ENCODE measurements at places on chromosomes 2 and 18.

- H3K4me1 ChIP-seq: peaks cover 14% of the 10 kb centered on the region
- no peaks in the 10 kb centered on the region for H3K27me3 ChIP-seq
- DNase-seq: no peak
- H3K27ac ChIP-seq: peak overlapping the region; percentile 37
These were observed 36.9 kb downstream of the TBC1D8 start for GRCh38 chr2:101114268-101114783.

GRCh38 chr2:63589148-63589958 is 590 bp downstream of the MDH1 start:
- H3K36me3 ChIP-seq: peaks cover 6% of the 10 kb centered on the region
- H3K27ac ChIP-seq: peak overlapping the region; percentile 87
- no peak for DNase-seq
- H3K4me3 ChIP-seq: peak overlapping the region; percentile 98

DNA sequence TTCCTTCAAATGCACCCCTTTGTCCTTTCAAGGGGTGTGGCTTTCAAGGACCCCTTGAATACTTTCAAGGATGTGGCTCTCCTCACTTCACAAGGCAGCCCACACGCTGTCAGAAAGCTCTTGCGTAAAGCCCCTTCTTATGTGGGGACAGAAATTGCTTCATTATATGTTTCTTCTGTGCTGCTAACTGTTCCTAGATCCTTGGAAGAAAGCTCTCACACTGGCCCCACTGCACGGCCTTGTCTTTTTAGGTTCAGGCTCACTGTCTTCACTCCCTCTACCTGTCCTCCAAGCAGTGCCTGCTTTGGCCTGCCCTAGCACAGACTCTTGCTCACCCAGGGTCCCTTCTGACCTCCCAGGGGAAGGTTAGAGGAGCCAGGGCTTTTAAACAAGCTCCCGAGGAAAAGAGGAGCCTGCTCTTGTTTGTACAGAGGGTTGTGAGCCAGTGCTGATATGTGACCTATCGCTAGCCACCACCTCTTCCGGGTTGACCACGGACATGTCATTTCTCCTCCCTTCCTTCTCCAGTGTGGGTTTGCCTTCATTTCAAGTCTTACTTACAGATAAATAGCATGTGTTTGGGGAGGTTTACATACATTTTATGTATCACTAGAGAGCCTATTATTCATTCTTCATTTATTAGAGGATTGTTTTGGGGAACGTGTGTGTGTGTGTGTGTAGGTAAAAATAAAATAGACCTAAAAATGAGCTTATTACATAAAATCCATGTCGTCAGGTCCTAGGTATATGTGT is 94.7 kb downstream of the RTN4 start:
- DNase-seq: peak; percentile 36
- no peaks in the 10 kb centered on the region for H3K4me1 ChIP-seq
- H3K27ac ChIP-seq: no peak overlapping the region
- no peak overlapping the region for H3K4me3 ChIP-seq
- no peaks in the 10 kb centered on the region for H3K27me3 ChIP-seq

DNA sequence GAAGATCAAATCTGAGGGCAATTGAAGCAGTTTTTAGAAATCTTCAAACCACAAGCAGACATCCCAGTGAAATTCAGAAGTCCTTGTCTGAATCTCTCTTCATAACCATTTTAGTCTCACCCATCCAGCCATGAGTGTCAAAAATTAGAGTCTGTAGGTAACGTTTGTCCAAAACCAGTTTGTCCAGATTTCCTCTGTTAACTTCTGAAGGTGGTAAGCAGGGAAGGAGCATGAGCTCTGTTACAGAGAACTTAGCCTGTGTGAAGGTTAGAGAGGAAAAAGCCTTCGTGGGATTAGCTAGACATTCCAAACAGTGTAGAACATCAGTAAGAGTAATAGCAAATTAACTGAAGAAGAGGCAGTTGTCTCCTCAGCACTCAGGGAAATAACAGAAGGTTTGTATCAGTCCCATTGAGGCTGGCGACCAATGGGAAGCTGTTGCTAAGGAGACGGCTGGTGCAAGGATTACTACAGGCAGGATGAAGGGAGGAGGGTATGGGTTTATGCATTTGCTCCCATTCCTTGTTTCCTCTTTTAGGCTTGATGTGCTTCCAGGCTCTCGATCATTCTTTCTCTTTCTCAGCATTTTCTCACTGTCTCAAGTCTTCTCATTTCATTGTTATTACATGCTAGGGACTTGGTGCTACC is 8.7 kb upstream of the GPR155 start:
- no peaks in the 10 kb centered on the region for H3K27me3 ChIP-seq
- no peak overlapping the region for H3K27ac ChIP-seq
- H3K36me3 ChIP-seq: no peaks in the 10 kb centered on the region

DNA sequence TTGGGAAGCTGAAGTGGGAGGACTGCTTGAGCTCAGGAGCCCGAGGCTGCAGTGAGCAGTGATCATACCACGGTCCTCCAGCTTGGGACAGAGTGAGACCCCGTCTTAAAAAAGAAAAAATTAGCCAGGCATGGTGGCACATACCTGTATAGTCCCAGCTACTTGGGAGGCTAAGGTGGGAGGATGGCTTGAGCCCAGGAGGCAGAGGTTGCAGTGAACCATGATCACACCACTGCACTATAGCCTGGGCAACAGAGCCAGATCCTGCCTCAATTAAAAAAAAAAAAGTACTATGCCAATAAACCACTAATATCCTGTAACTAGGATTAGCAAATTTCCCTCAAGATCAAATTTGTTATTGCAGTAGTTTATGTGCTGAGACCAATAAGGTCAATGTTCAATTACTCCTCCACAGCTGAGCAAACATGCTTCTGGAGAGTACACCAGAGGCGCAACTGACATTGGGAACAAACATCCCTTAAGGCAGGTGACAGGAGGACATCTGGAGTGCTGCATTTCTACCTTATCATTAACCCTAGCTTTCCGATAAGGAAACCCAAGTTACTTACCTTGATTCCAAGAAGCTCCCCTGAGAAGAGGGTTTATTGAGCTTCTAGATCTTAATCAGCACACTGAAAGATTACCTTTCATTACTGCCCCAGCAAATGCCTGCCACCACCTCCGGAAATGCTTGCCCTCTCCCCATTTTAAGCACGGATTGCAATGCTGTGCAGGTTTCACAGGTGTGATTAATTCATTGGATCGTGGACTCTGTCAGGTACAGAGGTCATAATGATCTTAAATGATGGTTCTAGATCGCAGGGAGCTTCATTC is 26.2 kb downstream of the MGAT4A start:
- no peaks in the 10 kb centered on the region for H3K27me3 ChIP-seq
- peak; percentile 94 for DNase-seq
- peak overlapping the region; percentile 53 for H3K27ac ChIP-seq

- H3K27me3 ChIP-seq: no peaks in the 10 kb centered on the region
- no peak for DNase-seq
- H3K36me3 ChIP-seq: no peaks in the 10 kb centered on the region
- no peak overlapping the region for H3K27ac ChIP-seq
These were observed 109.1 kb upstream of the CYP1B1 start for GRCh38 chr2:38185012-38185491.

- H3K27ac ChIP-seq: no peak overlapping the region
- H3K4me1 ChIP-seq: peaks cover 18% of the 10 kb centered on the region
- H3K36me3 ChIP-seq: no peaks in the 10 kb centered on the region
- no peak overlapping the region for H3K4me3 ChIP-seq
- DNase-seq: no peak
- H3K27me3 ChIP-seq: no peaks in the 10 kb centered on the region
These were observed 235.6 kb downstream of the BCL11A start for GRCh38 chr2:60317844-60318243.

DNA sequence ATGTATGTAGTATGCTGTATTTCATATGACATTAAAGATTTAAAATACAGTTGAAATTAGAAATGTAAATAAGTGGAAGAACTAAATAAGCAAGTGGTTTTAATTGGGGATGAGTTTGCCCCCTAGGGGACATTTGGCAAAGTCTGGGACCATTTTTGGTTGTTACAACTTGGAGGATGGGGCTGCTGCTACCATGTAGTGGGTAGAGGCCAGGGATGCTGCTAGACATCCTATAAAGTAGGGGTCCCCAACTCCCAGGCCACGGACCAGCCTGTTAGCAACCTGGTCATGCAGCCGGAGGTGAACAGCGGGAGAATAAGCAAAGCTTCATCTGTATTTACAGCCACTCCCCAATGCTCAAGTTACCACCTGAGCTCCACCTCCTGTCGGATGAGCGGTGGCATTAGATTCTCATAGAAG is 27.9 kb upstream of the ASNSD1 start:
- H3K36me3 ChIP-seq: no peaks in the 10 kb centered on the region
- no peaks in the 10 kb centered on the region for H3K27me3 ChIP-seq
- H3K4me1 ChIP-seq: peaks cover 3% of the 10 kb centered on the region
- no peak overlapping the region for H3K4me3 ChIP-seq

DNA sequence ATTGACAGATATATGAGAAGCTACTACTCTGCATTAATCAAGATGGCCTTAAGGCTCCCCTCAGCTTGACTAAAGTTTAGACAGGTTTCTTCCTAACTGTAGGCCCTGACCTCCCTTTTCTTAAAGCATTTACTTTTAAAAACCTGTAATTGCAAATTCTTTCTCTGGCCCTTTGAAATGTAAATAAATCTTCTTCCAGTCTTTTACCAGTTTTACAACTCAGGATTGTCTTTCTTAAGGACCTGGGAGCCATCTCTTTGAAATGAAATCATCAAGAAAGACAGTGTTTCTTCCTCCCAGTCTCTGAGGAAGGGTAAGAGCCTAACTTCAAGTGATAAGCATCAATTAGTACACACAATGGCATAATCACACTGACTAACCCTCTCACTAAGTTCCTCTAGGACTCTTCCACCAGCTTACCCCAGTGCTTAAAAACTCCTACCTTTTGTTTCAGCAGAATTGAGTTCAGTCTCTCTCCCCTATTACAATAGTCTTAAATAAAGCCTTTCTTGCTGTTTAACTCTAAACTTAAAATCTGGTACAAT is 58.7 kb upstream of the CDH20 start:
- H3K36me3 ChIP-seq: no peaks in the 10 kb centered on the region
- H3K4me3 ChIP-seq: no peak overlapping the region
- no peak for DNase-seq
- H3K4me1 ChIP-seq: no peaks in the 10 kb centered on the region

DNA sequence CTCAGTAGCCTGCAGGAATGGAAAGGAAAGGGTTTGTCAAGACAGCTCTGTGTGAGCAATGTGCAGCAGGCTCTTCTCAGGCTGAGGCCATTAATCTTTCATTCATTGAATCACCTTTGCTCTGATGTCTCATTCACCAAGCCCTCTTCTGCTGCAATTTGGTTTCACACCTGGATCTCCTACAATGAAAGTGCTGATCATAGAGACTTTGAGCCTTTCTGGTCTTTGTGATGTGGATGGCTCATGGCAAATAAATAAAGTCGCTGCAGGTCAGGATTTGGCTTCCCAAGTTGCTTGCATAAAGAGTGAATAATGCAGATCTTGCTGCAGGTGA is 95.8 kb upstream of the SPRED2 start:
- no peaks in the 10 kb centered on the region for H3K36me3 ChIP-seq
- H3K27me3 ChIP-seq: peaks cover 2% of the 10 kb centered on the region
- H3K27ac ChIP-seq: peak overlapping the region; percentile 37

DNA sequence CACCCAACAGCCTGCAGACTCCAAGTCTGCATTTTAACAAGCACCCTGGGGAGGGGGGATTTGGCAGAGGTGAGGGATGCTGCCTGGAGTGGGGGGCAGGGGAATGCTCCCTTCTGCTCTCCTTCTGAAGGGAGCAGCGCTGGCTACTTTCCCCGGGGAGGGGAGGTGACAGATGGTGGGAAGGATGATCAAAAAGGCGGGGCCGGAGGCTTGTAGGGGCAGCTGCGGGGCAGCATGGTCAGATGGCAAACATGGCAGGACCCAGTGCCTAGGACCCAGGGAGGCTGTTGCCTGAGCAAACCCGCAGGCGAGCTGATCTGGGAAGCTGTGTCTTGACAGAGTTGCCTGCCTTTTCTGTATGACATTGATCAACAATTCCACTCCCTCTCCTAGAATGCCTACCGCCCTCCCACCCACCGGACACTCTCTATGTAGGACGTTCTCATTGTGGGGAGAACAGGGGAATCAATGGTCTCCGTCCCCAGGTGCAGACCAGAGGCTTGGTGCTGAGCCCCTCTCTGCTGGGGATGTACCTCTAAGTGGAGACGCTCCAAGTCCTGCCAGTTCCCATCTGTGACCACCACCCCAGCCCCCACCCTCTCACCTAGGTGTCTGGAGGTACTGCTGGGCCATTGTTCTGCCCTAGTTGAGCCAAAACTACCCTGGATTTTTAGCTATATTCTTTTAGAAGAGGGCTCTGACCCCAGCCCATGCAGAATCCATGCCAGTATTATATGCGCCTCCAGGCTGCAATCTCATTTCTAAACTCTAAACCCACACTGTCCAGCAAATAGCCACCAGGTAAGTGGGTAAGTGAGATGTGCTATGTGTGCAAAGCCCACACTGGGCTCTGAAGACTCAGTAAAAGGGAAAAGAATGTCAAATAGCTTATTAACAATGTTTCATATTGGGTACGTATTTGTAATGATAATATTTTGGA is 89.7 kb upstream of the SEC11C start:
- no peaks in the 10 kb centered on the region for H3K36me3 ChIP-seq
- no peak overlapping the region for H3K27ac ChIP-seq
- no peak for DNase-seq
- H3K4me3 ChIP-seq: no peak overlapping the region

- H3K27me3 ChIP-seq: no peaks in the 10 kb centered on the region
- H3K36me3 ChIP-seq: no peaks in the 10 kb centered on the region
- DNase-seq: no peak
- no peaks in the 10 kb centered on the region for H3K4me1 ChIP-seq
These were observed 322.6 kb downstream of the AFF3 start for GRCh38 chr2:99819766-99820165.

DNA sequence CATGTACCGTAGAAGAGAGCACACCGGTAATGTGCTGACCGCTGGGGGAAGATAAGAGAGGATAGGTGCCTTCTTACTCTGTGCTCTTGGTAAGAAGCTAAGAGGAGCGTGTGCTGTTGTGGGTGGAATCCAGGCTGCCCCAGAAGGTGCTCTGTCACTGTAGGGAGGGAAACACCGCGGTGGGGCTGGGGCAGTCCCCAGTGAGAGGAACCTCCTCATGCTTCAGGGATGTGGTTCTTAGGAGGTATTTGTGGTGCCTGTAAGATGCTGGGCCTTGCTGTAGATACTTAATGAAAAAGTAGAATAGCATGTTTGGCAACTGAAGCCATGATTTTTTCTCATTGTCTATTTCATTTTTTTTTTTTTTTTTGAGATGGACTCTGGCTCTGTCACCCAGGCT is 1.1 kb downstream of the COLEC11 start:
- H3K27ac ChIP-seq: no peak overlapping the region
- H3K27me3 ChIP-seq: no peaks in the 10 kb centered on the region
- no peaks in the 10 kb centered on the region for H3K4me1 ChIP-seq
- no peaks in the 10 kb centered on the region for H3K36me3 ChIP-seq
- no peak overlapping the region for H3K4me3 ChIP-seq

DNA sequence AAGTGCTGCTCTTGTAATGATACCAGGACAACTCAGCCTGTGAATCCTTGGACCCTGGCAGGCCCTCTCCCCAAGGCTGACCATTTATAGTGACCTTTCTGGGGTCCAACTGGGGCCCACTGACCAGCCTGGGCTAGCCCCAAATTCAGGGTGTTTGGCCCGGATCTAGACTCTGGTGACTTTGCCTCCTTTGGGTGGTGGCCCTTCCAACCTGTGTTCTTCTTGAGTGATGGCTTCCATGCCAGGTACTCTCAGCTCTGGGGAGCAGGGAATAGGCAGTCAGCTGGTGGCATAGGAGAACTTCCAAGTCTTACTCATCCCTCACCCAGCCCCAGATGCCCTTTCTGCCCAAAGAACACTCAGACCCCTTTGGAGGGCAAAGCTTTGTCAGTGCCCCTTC is 10.3 kb downstream of the MYO7B start:
- H3K27me3 ChIP-seq: no peaks in the 10 kb centered on the region
- H3K4me3 ChIP-seq: no peak overlapping the region
- H3K4me1 ChIP-seq: peaks cover 24% of the 10 kb centered on the region
- H3K27ac ChIP-seq: no peak overlapping the region
- DNase-seq: no peak

Measured in small intestine (tissue), 16 donors.